ENCODE measurements at places on chromosomes 6 and 20.
A peak's percentile ranks its signal among the peaks of the same experiment; 100 is the strongest.

DNA sequence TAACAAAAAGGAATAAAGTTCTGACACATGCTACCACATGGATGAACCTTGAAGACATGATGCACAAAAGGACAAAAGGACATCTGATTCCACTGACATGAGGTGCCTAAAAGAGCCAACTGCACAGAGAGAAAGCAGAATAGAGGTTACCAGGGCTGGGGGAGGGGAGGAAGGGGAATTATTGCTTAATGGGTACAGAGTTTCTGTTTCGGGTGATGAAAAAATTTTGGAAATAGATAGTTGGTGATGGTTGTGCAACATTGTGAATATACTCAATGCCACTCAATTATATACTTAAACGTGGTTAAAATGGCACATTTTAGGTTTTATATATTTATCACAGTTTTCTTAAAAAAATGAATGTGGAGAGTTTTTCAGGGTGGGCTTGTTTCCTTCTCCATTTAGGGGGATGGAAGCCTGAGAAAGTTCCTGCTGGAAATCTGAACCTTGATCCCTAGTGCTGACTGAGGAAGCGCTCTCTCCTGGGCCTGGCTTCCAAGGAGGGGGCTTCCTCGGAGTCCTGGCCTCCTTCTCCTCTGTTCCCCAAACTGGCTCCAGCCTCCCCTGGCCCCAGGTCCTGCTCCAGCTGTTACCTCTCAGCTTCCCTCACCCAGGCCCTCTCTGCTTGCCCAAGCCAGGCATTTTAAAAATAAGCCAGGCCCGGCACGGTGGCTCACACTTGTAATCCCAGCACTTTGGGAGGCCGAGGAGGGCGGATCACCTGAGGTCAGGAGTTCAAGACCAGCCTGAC, 79.2 kb downstream of the NOL4L start:
- DNase-seq, result no peak

- DNase-seq, result no peak
Observed at GRCh38 chr20:51098284-51098810, 75.4 kb upstream of the KCNG1 start.

GRCh38 chr6:128474481-128474880, 45.9 kb downstream of the PTPRK start:
- DNase-seq, result no peak

- no peak for DNase-seq
Observed at GRCh38 chr6:124028117-124028516, 224.5 kb downstream of the NKAIN2 start.

DNA sequence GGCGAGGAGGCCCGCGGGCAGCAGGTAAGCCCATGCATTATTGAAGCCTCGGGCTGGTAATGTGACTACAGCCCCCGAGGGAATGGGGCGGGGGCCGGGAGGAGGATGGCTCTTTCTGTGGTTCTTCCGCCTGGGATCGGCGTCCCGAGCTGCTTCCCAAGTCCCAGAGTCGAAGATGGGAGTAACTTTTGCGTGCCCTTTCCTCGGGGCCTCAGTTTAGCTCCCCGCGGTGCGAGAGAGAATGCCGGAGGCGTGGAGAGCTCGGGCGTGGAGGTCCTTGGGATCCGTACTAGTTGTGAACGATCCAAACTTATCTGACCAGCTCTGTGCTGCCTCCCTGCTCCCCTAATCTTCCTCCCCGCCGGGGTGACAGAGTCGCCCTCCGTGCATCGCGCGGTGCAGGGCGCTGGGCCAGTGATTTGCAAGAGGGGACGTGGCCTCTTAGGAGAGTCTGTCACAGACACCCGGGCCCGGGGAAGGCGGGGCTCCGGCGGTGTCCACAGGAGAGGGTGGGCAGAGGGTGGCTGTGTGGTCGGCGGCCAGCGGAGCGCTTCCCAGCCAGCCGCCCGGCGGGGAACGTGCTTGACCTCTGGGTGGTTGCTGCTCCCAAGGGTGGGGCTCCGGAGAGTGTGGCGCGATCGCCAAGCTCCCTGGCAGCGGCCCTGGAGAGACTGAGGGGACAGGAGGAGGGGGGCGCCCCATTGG, 815 bp downstream of the UTRN start:
- peak; percentile 19 for DNase-seq

- no peak for DNase-seq
Observed at GRCh38 chr20:62141397-62142251, 1.6 kb downstream of the PSMA7 start.

DNA sequence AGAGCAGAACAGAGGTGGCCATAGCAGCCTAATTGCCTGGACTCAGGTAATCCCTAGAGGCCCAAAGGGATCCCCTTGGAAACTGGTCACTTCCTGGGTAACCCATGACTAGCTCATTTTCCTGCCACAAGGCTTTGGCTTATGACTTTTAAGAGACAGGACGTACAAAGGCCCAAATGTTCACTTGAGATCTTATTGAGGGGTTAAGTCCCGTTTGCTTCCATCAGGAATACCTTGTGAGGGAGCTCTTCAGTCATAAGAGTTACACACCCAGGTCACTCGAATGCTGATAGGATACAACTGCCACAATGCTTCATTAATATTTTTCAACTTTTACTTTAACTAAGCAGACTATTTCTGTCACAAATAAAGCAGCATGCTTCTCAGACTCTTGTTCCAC, 51.7 kb downstream of the TMEM170B start:
- DNase-seq, result no peak

GRCh38 chr20:57027777-57028176, 238.7 kb downstream of the BMP7 start:
- no peak for DNase-seq

DNA sequence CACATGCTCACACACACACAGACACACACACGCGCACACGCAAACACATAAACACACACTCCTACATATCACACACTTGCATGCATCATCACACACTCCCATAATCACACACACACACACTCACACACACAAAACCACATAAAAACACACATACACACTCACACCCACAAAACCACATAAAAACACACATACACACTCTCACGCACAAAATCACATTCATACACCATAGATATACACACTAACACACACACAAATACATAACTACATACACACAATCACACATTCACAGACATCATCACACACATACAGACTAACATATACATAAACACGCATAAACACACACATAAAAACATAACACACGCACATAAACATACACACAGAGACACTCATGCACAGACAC, 57.8 kb upstream of the QKI start:
- DNase-seq, result no peak

GRCh38 chr6:8130399-8130798, 28.1 kb upstream of the EEF1E1 start:
- DNase-seq, result no peak

GRCh38 chr20:39943336-39943735, 745.7 kb downstream of the MAFB start:
- no peak for DNase-seq

GRCh38 chr6:50720623-50721022, 7.3 kb downstream of the TFAP2D start:
- no peak for DNase-seq

GRCh38 chr6:104686550-104687175, 173.1 kb downstream of the HACE1 start:
- no peak for DNase-seq

DNA sequence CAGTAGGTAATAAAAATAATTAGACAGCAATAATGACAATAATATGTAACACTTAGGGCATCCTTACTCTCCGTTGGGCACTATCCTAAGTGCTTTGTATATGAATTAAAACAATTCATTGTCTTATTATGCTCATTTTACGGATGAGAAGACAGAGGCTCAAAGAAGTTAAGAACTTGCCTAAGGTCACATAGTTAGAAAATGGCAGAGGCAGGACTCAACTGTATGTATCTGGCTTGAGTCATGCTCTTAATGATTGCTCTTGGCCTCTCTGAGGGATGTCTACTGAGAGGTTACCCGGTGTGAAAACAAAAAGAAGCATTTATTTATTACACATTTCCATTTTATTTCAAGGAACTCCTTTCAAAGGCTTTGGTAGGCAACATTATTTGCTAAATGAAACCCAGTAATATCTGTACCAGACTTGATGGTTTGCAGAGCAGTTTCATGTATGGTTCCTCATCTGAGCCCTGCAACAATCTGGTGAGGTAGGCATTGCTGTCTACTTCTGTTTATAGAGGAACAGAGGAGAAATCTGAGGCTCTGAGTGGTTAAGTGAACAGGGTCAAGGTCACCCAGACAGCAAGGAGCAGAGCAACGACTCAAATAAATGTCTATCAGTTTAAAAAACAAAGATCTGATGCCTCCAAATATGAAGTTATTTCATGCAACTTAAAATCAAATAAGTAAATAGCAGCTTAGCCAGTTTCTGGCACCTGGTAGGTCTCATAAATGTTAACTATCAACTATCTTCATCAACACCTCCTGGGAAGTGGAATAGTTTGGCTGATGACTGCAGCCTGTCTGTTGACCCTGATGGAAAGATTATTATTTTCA, 4.2 kb upstream of the PARD6B start:
- DNase-seq, result no peak

DNA sequence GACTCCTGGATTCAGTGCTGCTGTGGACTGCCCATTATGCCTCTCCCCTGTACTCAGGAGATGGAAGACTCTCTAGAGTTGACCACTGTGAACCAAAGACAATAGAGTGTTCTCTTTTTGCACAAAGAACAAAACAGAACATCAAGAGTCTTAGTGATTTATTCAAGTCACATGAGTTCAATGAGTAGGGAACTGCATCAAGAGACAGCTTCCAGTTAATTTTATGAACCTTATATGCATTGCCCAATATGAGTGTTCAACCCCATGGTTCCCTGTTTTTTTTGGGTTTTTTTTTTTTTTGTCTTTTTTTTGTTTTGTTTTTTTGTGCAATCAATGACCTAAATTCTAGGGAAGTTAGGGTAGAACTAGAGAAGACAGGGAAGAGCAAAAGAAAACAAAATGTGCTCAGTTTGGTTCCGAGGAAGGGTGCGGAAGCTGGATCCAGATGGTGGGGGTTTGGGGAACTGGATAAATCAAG, 224.3 kb downstream of the MAFB start:
- DNase-seq, result no peak

- DNase-seq, result no peak
Observed at GRCh38 chr6:152723398-152723797, 25.7 kb downstream of the MYCT1 start.

DNA sequence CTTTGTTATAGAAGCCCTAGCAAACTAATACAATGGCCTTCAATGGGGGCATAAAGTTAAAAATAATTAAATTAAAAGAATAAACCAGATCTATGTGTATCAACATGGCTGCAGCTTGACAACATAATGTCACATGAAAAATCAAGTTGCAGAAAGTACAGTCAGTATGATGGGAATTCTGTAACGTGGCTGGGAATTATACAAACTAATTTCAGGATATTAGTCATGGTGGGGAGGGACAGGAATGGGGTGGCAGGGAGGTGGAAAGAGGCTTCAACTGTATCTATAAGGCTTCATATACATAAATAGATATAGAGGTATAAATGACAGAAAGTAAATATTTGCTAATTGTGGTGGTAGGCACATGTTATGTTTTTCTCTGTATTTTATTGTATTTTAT, 107.1 kb downstream of the UNC5CL start:
- no peak for DNase-seq

DNA sequence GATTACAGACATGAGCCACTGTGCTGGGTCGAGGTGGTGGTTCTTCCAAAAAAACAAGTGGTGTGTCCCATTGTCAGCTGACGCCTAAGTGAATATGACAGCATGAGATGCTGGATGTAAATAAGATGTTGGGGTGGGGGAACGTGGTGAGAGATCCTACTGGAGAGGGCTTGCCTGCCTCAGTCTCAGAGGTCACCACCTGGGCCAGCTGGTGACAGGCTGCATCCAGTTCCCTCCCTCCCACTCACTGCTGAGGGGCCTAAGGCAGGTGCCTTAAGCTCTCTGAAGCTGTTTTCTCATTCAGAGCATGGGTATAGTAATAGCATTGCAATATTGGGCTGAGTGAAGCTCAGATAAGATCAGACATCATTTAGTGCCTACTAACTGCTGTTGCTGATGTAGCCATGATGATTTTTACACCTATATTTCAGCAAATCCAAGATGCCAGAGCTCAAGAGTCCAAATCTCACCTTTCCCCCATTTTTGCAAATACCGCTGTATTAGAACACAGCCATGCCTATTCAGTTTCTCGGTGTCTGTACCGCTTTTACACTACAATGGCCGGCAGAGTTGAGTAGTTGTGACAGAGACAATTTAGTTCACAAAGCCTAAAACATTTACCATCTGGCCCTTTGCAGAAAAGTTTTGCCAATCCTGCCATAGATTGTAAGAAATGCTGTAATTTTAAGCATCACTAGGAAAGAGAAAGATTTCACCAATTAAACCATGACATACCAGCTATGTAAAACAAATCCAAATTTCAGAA, 171.3 kb downstream of the ANKRD60 start:
- no peak for DNase-seq

DNA sequence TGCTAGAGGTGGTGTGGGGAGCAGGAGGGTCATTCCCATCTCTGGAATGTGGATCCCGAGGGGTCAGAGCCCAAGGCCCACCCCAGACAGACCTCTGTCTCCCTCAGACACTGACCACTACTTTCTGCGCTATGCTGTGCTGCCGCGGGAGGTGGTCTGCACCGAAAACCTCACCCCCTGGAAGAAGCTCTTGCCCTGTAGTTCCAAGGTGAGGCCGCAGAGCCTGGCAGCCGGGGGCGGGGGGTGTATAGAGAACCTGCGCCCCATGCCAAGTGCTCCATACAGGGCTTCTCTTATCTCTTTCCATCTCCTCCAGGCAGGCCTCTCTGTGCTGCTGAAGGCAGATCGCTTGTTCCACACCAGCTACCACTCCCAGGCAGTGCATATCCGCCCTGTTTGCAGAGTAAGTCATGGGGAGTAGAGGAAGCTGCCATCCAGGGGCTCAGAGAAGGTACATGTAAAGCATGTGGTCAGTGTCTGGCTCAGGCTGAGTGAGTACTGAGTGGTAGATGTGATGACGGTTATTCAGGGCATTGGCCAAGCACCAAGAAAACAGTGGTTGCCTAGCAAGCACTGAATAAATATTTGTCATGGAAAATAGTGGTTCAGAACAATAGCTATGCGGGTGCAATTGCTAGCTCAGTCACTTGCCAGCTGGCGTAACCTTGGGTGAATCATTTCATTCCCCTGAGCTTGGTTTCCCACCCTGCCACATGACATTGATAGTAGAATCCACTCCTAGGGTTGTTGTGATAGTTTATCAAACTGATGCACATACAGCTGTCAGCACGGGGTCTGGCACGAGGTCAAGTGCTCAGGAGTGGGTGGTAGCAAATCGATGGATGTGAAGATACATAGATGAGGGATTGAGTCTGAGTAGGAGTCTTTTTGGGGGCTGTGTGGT, 3.5 kb downstream of the PIGT start:
- no peak for DNase-seq

Data from T-helper 17 cell (primary cell).